Neuronal stem cell (in vitro differentiated cells): ENCODE measurements at places on chromosomes 7 and 10.

DNA sequence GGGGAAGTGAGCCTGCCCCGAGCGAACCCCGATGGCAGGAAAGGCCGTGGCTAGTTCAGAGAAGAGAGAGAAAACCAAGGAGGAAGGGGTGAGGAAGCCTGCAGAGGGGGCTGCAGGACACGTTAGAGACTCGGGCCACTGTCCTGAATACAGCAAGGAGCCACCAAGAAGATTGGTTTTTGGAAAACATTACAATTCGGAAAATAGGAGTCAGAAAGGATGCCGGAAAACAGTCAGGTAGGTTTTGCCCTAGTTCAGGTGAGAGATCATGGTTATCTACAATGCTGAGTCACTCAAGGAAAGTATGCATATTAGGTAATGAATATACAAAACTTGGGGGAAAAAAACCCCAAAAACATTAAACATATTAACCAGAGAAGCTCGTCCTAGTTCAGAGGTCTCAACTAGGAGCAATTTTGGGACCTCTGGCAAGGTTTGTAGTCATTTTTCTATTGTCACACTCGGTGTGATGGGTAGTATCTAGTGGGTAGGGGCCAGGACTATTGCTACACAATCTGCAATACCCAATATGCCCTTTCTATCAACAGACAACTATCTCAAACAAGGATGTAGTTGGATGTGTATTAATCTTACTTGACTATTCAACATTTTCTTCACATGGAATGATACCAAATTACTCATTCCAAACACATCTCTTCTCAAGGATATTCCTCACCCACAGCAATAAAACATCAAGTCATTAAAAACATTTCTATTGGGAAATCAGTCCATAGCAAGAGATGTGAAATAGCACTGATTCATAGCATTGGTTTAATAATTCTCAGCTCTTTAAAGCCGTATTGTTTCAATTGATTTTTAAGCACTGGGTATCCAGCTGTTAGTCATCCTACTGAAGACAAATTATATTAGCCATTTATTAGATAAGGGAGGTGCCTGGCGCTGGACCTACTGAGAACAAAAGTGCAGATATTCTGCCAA lies 74.4 kb upstream of the RSU1 start:
- DNase-seq = peak; percentile 53

DNA sequence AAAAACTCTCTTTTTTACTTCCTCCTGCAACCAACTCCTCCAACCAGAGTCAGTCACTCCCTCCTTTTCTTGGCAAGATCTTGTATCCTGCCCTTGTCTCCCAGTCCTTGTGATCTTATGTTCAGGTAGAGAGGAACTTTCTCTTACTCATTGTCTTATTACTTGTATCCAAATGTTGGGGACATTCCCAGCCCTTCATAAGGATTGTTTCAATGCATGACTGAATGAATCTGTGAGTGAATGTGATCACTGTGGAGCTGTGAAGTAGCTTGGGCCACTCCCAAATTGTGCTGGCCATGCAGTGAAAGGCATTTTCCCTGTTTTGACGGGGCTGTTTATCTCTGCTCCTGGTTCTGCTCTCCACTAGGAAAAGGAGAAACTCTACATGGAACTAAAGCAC lies 93.7 kb downstream of the CFAP58 start:
- DNase-seq = no peak

GRCh38 chr10:102470579-102471546 lies 19.5 kb upstream of the C10orf95 start:
- no peak for DNase-seq

DNA sequence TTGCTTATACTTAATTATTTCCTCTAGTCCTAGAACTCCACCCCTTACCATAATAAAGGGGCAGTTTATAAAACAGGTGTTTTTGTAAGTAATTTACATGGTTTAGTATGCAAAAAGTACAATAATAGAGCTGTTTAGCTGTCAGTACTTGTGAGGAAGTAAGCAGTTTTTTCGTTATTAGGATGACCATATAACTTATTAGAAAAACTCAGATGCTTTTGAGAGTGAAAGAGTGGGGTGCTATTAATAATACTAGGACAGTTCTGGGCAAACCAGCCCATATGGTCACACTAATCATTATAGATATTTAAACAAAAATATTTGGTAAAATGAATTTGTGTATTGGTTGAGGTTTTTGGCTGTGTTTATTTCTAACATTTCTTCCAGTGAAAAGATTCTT lies 201.9 kb upstream of the KAT6B start:
- DNase-seq = no peak

DNA sequence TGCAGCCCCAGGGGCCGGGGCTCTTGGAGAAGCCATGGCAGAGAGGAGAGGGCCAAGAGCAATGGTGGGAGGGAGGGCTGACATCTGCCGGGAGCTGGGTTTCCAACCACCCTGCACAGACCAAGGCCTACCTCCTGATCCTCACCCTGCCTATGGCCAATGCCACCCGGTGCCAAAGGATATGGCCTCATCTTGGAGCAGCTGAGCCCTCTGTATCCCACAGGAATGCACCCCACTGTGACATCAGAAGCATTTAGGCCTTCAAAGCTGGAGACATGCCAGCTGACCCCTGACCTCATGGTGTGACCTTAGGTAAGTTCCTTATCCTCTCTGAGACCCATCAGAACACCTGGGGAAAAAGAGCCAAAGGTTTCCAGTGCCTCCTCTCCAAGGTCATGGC lies 113.6 kb upstream of the ZMIZ1 start:
- DNase-seq = no peak

DNA sequence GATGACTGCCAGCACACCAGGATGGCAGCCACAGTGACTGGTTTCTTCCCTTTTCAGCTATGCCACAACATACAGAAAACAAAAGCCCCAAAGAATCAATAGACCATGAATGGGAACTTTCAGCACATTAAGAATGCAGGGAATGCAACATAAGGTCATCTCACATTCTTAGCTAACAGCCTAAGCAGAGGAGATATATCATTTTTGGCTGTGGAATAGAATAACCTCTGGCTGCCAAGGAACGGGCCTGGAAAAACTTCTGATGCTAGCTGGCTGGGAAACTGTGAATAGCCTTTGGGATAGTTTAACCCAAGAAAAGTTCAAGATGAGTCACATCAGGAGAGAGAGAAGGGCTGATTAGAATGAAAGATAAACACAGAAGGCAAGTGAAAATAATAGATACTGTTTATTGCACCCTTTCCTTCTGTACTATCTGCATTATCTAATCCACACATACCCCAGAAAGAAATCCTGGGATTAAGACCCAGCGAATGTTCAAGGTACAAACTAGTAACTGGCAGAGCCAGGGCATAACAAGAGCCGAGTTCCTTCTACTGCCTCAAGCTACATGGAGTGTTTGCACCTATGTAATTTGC lies 169.2 kb downstream of the SEMA3A start:
- peak; percentile 48 for DNase-seq

DNA sequence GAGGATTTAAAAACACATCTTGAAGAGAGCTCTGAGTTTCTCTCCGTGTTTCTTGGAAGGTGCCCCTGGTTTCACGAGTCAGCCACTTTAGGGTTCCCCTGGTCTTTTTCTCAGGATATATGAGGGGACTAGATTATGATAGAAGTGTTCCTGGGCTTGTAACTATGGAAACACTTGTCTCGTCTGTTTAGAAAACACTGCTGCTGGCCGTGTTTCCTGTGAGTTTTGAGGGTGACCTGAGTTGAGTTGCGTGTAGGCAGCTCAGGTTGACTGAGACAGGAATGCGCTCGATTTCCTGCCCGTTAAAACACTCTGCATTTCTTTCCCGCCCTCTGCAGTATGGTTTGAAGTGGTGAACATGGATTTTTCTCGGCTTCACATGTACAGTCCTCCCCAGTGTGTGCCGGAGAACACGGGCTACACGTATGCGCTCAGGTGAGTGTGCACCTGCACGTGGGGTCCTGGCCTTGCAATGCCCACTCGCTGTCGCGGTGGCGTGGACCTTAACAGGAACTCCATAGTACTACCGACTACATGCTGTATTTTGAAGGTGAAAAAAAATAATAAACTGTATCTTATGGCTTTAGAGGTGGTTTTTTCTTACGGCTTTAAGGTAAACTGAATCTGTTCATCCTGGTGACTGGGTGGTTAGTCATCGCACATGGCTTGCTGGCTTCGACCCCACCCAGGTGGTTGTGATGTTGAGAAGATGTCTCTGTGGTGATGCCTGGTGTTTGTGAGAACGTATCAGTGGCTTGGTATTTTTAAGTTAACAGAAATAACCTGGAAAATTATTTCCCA lies at the start of gene SUN1:
SUN1 (plus strand) TSS at position 310 of the 801 bp plus-strand sequence; CDS start at position 359, 49 bp downstream.
- no peak for DNase-seq

DNA sequence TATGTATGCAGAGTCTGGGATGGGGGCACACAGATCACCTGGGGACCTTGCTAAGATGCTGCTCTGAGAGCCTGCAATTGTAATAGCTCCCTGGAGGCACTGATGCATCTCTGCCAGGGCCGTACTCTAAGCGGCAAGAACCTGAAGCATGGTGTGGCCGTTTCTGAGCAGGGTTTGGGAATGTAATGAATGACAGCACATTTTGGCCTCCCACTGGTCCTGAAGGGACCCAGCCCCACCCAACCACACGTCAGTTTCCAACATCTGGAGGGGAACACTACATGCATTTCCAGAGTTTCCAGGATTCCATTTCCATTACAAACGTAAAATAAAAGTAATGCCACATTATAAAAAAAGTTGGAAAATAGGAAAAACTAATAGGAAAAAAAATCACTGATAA lies 14.0 kb downstream of the ZCCHC24 start:
- no peak for DNase-seq
